Activated naive CD8-positive, alpha-beta T cell treated with anti-CD3 and anti-CD28 coated beads, Interleukin-2, amount 10 ng/mL, durations not matched to agents 7 days and 5 days (primary cell): ENCODE measurements at places on chromosomes 11 and 22. TPM values are rescaled to one million over a fixed set of nuclear protein-coding genes. Genes with fewer than 3 reads are reported as not detected.

DNA sequence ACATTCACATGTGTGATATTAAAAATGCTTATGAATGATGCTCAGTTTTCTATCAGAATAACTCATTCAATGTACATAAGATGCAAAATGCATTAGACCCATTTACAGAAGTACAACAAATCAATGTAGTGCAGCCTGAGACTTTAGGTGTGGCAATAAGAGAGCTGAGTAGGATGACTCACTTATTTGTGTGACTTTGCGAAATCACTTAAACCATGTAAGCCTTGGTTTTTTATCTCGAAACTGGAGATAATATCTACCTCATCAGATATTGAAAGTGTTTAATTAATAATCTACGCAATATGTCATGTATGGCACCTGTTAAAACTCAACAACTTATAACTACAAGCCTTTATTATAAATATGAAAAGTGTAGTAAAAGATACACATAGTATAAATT is 105.7 kb upstream of the LUZP2 start:
- no peak for DNase-seq

DNA sequence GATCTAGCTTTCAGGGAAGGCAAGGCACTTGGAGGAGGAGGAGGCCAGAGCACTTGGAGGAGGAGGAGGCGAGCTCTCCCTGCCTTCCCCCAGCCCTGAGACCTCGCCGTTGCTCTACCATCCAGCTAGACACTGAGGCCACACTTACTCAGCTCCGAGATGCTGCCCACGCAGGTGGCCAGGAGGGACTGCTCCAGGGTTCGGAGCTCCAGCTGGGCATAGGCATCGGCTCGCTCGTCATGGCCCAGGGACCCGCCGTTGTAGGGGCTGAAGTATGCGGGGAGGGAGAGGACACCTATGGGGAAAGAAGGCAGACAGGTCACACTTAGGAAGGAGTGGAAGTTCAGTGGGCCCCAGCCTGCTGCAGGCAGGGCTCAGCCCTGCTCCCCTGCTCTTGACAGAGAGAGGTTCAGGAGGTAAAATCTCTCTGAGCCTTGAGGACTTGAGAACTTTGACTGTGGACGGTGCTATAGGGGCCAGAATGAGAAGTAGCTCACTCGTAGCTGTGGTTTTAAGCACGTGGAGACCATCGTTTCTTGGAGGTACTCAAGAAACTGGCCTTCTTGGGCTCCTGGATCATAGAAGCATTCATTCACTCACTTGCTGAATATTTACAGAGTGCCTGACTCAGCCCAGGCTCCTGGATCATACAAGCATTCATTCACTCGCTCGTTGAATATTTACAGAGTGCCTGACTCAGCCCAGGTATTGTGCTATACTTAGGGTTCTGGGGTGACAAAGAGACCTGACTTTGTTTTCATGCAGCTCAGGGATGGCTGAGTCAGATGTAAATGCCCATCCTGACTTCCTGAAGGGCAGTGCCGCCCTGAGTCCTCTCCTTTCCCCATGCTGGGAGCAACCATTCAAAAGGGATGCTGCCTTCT is 99.2 kb downstream of the NAT10 start:
- DNase-seq = no peak

DNA sequence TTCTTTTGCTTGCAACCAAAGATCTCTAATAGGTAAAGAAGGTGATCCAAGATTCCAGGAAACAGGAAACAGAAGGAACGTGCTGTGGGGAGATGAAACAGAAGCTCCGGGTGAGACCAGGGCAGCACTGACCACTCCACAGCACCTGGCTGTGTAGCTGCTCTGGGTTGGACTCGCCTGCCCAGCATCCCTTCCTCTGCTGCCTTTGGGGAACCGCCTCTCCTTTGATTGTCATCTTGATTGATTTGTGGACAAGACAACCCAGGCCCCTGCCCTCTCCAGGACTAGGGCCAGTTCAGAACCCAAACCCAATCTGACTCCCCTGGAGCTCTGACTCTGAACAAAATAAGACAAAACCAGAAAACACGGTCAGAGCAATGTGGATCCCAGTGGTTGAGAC is 14.7 kb upstream of the APOBEC3A start:
- DNase-seq = no peak

DNA sequence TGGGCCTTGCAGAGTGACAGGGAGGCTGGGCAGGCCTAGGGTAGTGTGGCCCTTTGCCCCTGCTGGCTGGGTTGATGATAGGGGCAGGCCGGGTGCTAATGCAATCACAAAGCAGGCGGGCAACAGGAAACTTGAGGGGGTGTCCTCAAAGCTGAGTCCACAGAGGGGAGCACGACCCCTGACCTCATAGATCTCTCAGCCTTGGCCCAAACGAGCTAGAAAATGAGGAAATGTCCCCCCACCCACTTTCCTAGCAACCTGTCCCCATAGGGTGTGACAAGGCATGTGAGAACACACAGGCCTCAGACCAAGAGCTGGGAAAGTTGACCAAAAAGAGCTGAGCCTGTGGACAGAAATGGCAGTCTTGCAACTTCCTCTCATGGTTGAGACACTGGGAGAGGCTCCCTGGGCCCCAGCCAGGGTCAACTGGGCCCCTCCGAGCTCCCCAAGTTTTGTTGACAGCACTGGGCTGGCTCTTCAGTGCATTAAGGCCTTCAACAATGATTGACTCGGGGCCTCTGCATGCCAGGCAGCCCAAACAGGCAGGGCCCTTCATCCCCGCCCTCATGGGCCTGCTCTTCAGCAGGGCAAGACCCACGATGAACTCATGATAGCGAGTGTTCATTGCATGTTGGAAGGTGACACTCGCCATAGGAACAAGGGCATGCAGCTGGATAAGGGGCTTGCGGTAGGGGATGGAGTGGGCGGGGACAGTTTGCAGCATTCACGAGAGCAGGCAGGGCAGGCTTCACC is 9.8 kb upstream of the SPI1 start:
- DNase-seq = no peak

The OR52N4 gene
- 1.8 TPM for total RNA-seq

- no peak for DNase-seq
These were observed 207.2 kb upstream of the TRIM48 start for GRCh38 chr11:55054723-55055122.
